ENCODE measurements at places on chromosomes 5 and 9.

DNA sequence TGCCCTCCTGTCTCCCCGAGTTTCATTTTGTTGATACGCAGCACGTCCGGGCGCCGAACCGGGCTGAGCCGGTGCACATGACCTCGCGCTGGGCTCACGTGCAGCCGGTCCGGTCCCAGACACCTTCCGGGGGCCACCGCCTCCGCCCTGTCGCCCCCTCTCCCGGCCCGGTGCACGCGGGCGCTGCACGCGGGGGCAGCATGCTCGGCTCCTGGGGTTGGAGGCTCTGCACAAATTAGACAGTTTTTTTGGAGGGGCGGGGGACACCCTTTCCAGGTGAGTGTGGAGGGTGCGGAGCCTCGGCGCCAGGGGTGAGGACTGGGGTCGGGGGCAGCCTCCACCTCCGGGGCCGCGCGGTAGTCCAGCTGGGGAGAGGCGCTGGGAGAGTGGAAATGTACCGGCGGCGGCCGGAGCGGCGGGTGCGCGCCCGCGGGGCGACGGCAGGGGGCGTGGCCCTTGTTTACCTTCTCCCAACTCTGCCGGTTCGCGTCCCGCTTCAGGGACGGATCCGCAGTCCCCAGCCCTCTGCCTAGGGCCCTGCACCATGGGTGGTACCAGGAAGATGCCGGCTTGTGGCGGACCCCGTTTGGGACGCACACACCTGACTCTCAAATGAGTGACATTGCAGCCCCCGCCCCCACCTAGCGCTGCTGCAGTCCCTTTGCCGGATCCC, 1.1 kb downstream of the JADE2 start:
- H3K4me1 ChIP-seq = peaks cover 42% of the 10 kb centered on the region
- H3K4me3 ChIP-seq = peak overlapping the region; percentile 79
- peak; percentile 55 for DNase-seq
- H3K27me3 ChIP-seq = no peaks in the 10 kb centered on the region
- H3K36me3 ChIP-seq = no peaks in the 10 kb centered on the region

GRCh38 chr5:163908253-163908652, 402.8 kb downstream of the MAT2B start:
- H3K36me3 ChIP-seq = no peaks in the 10 kb centered on the region
- no peak overlapping the region for H3K27ac ChIP-seq

GRCh38 chr5:165157219-165157618, 1651.8 kb downstream of the MAT2B start:
- H3K4me3 ChIP-seq = no peak overlapping the region
- DNase-seq = no peak
- H3K27me3 ChIP-seq = no peaks in the 10 kb centered on the region
- H3K36me3 ChIP-seq = no peaks in the 10 kb centered on the region
- no peak overlapping the region for H3K27ac ChIP-seq

- H3K36me3 ChIP-seq = no peaks in the 10 kb centered on the region
- H3K4me1 ChIP-seq = no peaks in the 10 kb centered on the region
- no peak overlapping the region for H3K4me3 ChIP-seq
- H3K27ac ChIP-seq = no peak overlapping the region
- no peaks in the 10 kb centered on the region for H3K27me3 ChIP-seq
These were observed 39.8 kb upstream of the PCSK5 start for GRCh38 chr9:75850459-75851200.

- H3K4me3 ChIP-seq = no peak overlapping the region
- H3K36me3 ChIP-seq = no peaks in the 10 kb centered on the region
- H3K4me1 ChIP-seq = no peaks in the 10 kb centered on the region
- no peak for DNase-seq
- H3K27ac ChIP-seq = no peak overlapping the region
These were observed 46.9 kb downstream of the FNIP1 start for GRCh38 chr5:131749723-131750470.

DNA sequence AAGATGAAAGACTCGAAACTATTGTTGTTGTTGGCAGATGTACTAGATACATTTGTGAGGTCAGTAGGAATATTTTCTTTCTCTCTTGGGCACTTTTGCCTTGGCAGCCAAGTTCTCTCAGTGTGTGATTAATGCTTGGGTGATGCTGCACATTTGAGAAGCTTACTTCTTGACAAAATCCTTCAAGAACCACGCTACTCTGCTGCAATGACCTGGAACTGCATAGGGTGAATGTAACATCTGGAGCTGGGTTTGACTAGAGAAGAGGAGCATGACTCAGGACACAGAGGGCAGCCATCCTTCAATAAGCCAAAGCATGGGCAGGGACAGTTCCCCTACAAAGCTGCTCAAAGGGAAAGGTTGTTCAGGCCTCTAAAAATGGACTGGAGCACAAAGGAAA, 75.5 kb upstream of the PUM3 start:
- DNase-seq = no peak
- no peak overlapping the region for H3K4me3 ChIP-seq
- H3K27ac ChIP-seq = no peak overlapping the region
- no peaks in the 10 kb centered on the region for H3K36me3 ChIP-seq
- H3K27me3 ChIP-seq = no peaks in the 10 kb centered on the region

DNA sequence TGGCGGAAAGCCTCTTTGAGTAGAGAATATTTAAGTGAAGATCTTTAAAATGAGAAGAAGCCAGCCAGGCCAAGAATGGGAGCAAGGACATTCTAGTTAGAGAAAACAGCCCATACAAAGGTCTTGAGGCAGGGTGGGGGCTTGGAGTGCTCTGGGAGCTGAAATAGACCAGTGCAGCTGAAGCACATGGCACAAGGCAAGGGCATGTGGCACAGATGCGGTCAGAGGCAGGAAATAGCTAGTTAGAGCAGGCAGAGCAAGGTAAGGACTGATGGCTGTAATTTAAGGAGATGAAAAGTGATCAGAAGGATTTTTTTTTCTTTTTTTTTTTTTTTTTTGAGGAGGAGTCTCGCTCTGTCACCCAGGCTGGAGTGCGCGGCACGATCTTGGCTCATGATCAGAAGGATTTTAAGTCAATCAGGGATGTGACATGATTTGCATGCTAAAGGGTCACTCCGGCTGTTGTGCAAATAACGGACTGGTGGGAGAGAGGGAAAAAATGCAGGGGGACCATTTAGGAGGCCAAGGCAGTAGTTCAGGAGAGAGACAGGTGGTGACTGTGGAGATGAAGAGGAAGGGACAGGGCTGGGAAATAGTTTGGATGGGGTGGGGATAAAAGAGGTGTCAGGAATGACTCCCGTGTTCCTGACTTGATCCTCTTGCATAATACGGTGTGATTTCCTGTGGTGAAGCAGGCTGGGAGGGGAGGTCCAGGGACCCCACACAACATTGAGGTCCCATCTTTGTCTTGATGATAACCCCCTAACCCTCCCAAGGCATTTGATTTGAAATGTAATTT, 207.6 kb downstream of the HSPA4 start:
- H3K36me3 ChIP-seq = no peaks in the 10 kb centered on the region
- no peak for DNase-seq
- H3K27ac ChIP-seq = no peak overlapping the region
- H3K4me3 ChIP-seq = no peak overlapping the region
- no peaks in the 10 kb centered on the region for H3K4me1 ChIP-seq

- no peak for DNase-seq
- no peaks in the 10 kb centered on the region for H3K36me3 ChIP-seq
- H3K4me1 ChIP-seq = peaks cover 21% of the 10 kb centered on the region
- H3K4me3 ChIP-seq = no peak overlapping the region
- H3K27me3 ChIP-seq = no peaks in the 10 kb centered on the region
These were observed 268.2 kb upstream of the RFX3 start for GRCh38 chr9:3793971-3794383.

GRCh38 chr9:104564358-104564757, 4.6 kb upstream of the OR13C8 start:
- no peaks in the 10 kb centered on the region for H3K27me3 ChIP-seq
- no peak overlapping the region for H3K4me3 ChIP-seq
- DNase-seq = no peak
- H3K27ac ChIP-seq = no peak overlapping the region

- DNase-seq = no peak
- no peaks in the 10 kb centered on the region for H3K4me1 ChIP-seq
- H3K4me3 ChIP-seq = no peak overlapping the region
- no peaks in the 10 kb centered on the region for H3K27me3 ChIP-seq
These were observed 812.0 kb downstream of the CDH18 start for GRCh38 chr5:19175776-19176570.

DNA sequence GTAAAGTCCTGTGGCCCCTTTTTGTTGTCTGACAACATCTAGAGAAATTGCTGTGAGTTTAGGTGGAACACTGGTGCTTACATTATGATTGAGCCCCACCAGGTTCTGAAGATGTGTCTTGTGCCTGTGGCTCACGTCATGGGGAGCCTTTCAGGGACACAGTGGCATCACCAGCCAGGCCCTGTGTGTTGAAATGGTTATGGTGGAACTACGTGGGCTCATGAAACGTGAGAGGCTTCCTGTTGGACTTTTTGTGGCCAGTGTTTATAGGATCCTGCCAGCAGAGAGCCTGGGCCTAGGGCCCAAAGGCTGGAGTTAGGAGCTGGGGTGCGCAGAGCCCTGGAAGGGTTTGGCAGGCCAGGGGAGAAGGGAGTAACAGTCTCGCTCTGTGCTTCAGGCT, 46.8 kb downstream of the TENT4A start:
- DNase-seq = no peak
- peaks cover 41% of the 10 kb centered on the region for H3K36me3 ChIP-seq
- H3K4me1 ChIP-seq = no peaks in the 10 kb centered on the region
- no peak overlapping the region for H3K4me3 ChIP-seq
- H3K27ac ChIP-seq = no peak overlapping the region

GRCh38 chr5:132363431-132364112, 5.9 kb upstream of the SLC22A5 start:
- H3K4me3 ChIP-seq = no peak overlapping the region
- H3K36me3 ChIP-seq = peaks cover 9% of the 10 kb centered on the region
- H3K27ac ChIP-seq = no peak overlapping the region
- no peaks in the 10 kb centered on the region for H3K27me3 ChIP-seq

GRCh38 chr9:83266666-83267496, 203.9 kb upstream of the RASEF start:
- H3K36me3 ChIP-seq = no peaks in the 10 kb centered on the region
- no peak overlapping the region for H3K4me3 ChIP-seq
- no peak for DNase-seq
- H3K27ac ChIP-seq = no peak overlapping the region

- no peak overlapping the region for H3K27ac ChIP-seq
- H3K4me1 ChIP-seq = no peaks in the 10 kb centered on the region
- H3K36me3 ChIP-seq = no peaks in the 10 kb centered on the region
- H3K4me3 ChIP-seq = no peak overlapping the region
- DNase-seq = no peak
- no peaks in the 10 kb centered on the region for H3K27me3 ChIP-seq
These were observed 12.5 kb downstream of the TRPM3 start for GRCh38 chr9:71108937-71109336.

DNA sequence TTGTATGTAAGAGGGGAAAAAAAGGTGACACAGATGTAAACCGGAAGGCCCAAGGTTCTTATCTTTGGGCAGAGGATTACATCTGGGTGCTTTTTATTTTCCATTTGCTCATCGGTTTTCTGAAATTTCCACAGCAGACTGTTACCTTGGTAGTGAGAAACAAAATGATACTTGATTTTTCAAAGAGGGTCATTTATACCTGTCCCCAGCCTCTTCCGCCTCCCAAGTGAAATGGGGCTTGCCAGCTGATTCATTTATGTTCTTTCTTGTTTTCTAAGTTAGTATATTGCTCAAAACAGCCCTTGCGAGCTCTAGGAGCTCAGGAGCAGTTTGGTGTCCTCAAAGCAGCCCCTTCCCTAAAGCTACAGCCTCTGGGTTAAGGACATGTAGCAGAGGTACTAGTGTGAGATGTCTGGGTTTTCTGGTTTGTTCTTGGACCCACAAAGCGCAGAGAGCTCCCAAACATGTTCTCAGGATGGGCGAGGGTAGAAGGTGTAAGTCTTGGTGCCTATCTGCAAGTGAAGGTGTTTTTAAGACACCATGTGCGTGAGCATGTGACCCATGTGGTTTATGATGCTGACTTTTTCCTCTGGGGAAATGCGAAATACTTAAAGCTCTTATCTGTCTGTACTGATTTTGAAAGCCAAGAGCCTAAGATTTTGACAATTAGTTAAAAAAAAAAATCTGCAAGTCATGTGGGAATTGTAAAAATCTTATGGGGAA, 38.3 kb downstream of the DAPK1 start:
- no peak overlapping the region for H3K4me3 ChIP-seq
- H3K36me3 ChIP-seq = no peaks in the 10 kb centered on the region
- no peaks in the 10 kb centered on the region for H3K27me3 ChIP-seq
- H3K27ac ChIP-seq = no peak overlapping the region
- DNase-seq = no peak

GRCh38 chr5:134590992-134591659, 41.5 kb downstream of the SAR1B start:
- peaks cover 7% of the 10 kb centered on the region for H3K4me1 ChIP-seq
- no peaks in the 10 kb centered on the region for H3K27me3 ChIP-seq
- no peak for DNase-seq

DNA sequence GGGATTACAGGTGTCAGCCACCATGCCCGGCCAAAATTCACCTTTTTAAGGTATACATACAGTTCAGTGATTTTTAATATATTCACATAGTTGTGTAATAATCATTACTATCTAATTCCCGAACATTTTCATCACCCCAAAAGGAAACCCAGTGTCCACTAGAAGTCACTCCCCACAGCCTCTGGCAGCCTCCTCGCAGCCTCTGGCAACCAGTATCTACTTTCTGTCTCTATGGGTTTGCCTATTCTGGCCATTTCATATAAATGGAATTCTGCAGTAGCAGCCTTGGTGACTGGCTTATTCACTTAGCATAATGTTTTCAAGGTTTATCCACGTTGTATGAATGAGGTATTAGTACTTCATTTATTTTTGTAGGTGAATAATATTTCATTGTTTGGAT, 59.0 kb downstream of the UBAP1 start:
- peaks cover 30% of the 10 kb centered on the region for H3K36me3 ChIP-seq
- no peak overlapping the region for H3K4me3 ChIP-seq
- no peak overlapping the region for H3K27ac ChIP-seq
- DNase-seq = no peak

GRCh38 chr5:123976379-123977033, 464.5 kb downstream of the CSNK1G3 start:
- no peak overlapping the region for H3K4me3 ChIP-seq
- no peaks in the 10 kb centered on the region for H3K36me3 ChIP-seq
- H3K27ac ChIP-seq = no peak overlapping the region
- no peaks in the 10 kb centered on the region for H3K27me3 ChIP-seq

DNA sequence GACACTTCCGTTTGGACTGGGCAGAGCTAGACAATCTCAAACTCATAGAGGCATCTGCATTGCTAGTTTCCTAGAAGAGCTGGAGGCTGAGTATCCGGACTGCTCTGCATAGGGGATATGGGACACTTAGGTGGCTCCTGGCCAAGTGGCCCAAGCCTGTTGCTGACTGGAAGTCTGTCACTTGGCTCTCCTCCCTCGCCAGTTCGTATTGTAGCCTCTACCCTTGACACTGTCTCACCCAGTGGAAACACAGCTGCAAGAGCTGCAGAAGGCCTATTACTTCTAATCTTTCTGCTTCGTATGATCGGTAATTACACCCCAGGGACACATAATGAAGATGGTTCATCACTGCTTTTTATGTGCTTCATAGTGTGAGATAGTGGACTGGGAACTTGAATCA, 34.7 kb downstream of the ITGA1 start:
- H3K27ac ChIP-seq = peak overlapping the region; percentile 16
- H3K27me3 ChIP-seq = no peaks in the 10 kb centered on the region
- no peak overlapping the region for H3K4me3 ChIP-seq
- H3K36me3 ChIP-seq = no peaks in the 10 kb centered on the region

Measured in esophagus squamous epithelium (tissue), 5 donors.